ENCODE measurements at places on chromosomes 4 and X.

- no peak for DNase-seq
These were observed 47.9 kb downstream of the TET2 start for GRCh38 chr4:105194328-105195231.

GRCh38 chrX:39674490-39675161 is 423.1 kb downstream of the BCOR start:
- DNase-seq, result no peak

GRCh38 chr4:94941706-94942105 is 184.0 kb downstream of the BMPR1B start:
- DNase-seq, result no peak

GRCh38 chrX:151970661-151971060 is 3.8 kb downstream of the GABRE start:
- no peak for DNase-seq

DNA sequence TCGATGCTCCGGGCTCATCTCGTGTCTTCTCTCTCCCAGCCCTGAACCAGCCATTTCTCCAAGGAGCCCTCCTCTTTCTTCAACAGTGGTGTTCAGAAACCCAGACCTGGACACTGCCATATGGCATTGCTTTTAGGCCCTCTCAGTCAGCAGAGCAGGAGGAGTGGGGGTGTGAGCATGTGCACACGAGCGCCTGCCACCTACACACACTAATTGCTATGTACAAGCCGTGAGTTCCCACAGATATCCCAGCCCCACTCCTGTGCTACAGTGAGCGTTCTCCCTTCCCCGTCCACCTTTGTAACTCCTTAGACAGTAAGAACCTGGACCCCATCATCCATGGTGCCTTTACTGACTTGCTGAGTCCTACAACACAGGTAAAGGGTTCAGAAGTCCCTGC is 53.8 kb downstream of the TNIP2 start:
- DNase-seq, result no peak

- DNase-seq, result no peak
These were observed 331.3 kb downstream of the GRXCR1 start for GRCh38 chr4:43223820-43224219.

- no peak for DNase-seq
These were observed 23.5 kb upstream of the PAPSS1 start for GRCh38 chr4:107743532-107743931.

GRCh38 chr4:84644087-84644486 is 61.2 kb downstream of the CDS1 start:
- DNase-seq, result no peak

DNA sequence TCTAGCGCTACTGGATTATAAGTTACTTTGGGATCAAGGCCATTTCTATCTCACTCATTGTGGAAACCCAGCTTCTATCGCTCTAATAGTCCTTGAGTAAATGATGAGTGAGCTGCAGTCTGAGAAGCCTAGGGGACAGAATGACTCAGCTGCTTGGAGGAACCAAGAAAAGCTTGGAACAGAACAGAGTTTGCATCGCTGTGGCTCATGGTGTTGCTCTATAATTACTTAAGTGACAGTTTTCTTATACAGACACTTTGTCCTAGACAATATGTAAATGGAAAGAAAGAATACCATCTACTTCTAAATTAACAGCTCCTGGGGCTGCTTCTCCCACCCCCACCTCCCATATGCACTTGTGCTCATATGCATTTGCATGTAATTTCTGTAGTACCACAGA is 156.9 kb downstream of the SLIT2 start:
- DNase-seq, result no peak

GRCh38 chrX:108270280-108270679 is 167.9 kb downstream of the COL4A6 start:
- no peak for DNase-seq

DNA sequence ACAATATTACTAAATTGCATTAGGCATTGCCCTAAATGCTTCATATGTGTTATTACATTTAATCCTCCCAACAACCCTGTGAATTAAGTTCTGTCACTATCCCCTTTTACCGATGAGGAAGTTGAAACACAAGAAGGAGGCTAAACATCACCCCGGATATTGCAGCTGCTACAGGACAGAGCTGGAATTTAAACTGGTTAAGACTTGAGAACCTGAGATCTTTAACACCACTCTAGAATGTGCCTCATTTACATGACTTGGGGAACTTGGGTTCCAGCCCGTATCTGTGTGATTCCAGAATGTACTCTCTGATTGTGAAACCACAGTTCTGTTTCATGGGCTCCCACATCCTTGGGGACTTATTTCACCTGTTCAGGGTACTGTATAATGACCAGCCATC is 165.1 kb upstream of the PPARGC1A start:
- no peak for DNase-seq

- no peak for DNase-seq
These were observed 404.2 kb downstream of the KCNIP4 start for GRCh38 chr4:21544415-21544814.

DNA sequence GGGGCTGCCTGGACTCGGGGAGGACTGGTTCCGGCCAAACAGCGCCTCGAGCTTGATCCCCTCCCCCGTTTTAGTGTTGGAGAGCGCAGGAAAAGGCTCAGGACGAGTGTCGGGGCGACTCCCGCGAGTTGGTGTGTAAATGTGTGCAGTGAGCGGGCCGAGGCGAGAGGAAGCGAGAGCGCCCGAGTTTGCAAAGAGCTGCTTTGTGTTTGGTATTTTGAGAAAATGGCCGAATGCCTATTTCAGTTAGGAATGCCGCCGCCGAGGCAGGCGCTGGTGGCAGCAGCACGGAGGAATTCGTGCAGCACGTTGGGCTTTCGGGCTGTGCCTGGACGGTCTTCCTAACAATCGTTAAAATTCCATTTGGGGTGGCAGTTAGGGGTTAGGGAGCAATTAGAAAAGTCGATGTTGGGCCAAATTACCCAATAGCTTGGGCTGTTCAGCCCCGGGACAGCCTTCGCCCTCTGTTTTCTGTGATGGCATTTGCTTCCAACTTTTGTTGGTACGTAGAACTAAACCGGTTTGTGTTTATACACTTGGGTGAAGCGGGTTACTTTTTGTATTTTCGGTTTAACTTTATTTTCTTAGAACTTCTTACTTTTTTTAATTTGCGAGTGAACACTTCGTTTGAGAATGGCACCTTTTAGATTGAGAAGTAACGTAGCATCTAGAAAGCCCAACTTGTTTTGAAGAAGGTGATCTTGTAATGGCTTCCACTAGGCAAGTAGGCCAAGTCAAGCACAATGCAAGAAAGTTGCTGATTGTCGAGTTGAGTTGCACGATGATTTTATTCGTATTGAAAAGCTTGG is 1.6 kb downstream of the REST start:
- DNase-seq, result no peak

DNA sequence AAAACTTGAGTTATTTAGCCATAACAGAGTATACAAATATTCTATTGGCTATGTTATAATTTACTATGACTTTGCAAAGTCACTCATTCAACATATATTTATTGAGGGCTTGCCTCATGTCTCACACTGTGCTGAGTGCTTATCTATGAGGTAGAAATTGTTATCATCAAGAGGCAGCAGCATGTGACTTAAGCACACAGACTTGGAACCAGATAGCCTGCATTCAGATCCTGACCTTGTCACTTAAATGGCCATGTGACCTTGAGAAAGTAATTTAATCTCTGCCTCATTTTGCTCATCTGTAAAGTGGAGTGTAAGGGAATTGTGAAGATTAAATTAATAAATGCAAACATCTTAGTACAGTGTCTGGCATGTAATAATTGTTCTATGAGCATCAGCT is 10.1 kb upstream of the EXOSC9 start:
- DNase-seq, result no peak

DNA sequence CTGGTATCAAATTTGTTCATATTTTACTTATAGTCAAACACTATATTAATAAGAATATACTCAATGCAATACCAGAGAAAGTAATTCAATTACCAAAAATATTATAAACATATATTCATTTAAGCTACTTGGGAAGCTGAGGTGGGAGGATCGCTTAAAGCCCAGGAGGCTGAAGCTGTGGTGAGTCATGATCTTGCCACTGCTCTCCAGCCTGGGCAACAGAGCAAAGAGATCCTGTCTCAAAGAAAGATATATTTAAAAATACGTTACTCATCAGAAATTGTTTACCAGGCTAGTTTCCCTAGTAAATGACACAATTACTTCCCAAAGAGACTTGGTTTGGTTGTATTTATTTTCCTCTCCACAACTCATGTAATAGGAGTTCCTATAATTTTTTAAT is 433.6 kb downstream of the GASK1B start:
- no peak for DNase-seq

DNA sequence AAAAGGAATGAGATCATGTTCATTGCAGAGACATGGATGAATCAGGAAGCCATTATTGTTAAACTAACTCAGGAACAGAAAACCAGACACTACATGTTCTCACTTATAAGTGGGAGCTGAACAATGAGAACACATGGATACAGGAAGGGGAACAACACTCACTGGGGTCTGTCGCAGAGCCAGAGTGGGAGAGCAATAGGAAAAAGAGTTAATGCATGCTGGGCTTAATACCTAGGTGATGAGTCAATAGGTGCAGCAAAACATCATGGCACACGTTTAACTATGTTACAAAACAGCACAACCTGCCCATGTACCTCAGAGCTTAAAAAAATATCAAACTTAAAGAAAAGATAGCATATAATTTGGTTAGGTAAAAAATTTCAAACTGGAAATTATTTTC is 281.4 kb downstream of the PABPC4L start:
- no peak for DNase-seq

DNA sequence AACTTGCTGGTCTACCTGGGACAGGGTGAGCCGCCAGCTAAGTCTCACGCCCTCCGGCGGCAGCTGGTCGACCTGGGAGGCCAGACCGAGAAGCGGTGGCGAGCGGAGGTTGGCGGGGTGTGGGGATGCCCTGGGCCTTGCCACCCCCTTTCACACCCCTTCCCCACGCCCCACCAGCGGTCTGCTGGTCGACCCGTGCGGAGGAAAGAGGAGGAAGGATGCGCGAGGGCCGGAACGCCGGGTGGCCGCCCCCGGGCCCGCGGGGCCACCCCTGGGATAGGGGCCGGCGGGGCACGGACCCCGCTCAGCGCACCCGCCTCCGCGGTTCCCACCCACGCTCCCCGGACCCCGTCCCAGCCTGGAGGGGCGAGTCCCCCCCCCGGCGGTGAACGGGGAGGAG is 28.3 kb upstream of the DCAF12L1 start:
- no peak for DNase-seq

- no peak for DNase-seq
These were observed at the start of gene AKAP14 for GRCh38 chrX:119895843-119896326. AKAP14 (plus strand) TSS chrX:119895893; CDS start chrX:119903224, 7,331 bp downstream.

DNA sequence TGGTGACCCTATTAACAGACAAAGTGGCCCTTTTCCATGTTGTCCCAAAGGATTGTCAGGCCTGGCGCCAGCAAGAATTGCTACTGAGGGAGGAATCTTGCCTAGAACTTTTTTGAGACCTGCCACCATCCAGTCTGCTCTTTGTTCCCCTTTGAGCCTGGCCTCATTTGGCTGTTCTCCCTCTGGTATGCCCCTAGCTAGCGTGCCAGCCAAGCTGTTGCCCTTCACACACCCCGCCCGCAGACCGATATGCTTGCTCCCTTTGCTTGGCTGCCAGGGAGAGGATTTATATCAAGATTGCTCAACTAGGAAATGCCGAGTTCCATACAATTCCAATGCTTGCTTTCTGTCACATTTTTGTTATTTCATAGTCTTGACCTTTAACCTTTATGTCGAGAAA is 24.4 kb downstream of the IGSF1 start:
- DNase-seq, result no peak

DNA sequence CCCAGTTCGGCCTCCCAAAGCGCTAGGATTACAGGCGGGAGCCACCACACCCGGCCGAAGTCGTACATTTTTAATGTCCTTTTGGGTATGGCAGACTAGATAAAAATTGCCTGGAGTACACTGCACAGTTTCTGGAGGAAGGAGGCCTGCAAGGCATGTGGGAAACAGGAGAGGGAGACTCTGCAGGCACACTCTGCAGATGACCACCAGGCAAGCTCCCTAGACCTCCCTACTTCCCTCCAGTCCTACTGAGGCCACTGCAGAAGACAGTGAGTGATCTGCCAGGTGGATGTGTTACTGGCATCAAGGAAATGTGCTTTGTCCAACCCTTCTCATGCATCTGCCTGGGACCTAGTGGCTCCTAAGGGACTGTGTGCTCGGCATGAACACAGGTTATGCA is 11.4 kb downstream of the PDLIM3 start:
- DNase-seq, result no peak

- DNase-seq, result no peak
These were observed 916 bp downstream of the MXRA5 start for GRCh38 chrX:3345281-3346191.

GRCh38 chr4:52713456-52713937 is 37.7 kb downstream of the ERVMER34-1 start:
- no peak for DNase-seq

DNA sequence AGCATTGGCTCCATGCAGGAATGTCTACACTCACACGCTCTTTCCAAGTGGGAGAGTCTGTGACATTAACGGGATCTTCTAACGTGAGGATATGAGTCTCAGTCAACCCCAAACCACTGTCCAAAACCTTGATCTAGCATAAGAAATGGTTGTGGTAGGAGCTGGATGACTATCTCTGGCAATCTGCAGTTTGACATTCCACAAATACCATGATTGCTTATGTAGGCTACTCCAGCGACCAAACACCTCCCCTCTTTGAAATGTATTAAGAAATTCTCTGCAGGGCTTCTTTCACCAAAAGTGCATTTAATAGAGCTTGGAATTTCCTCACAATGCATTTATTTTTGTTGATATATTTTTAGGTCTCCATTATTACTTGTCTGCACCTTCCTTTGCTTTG is 14.1 kb upstream of the STX18 start:
- no peak for DNase-seq

DNA sequence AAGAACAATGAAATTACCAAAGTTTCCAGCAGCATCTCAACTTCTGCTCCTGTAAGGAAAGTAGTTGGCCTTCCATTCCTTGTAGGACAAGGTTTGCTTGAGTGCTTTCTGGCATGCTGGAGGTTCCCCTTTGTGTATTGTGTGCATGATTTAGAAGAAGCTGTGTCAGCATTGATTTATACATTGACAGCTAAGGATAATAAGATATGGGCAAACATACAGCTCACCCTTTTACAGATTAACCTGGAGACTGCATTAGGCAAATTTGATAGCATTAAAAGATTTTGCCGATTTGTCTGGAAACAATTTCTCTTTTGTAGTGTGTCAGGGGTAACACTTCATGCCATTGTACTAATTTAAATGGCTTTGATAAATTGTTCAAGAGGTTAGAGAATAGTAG is 221.8 kb upstream of the PACRGL start:
- DNase-seq, result no peak

- DNase-seq, result no peak
These were observed 285.1 kb upstream of the FMR1 start for GRCh38 chrX:147626605-147627004.

- DNase-seq, result no peak
These were observed 119.2 kb upstream of the LEF1 start for GRCh38 chr4:108287834-108288413.

GRCh38 chr4:13126976-13127910 is 356.9 kb downstream of the RAB28 start:
- no peak for DNase-seq

Measured in activated CD4-positive, CD25-positive, alpha-beta regulatory T cell treated with anti-CD3 and anti-CD28 coated beads, Interleukin-2, amount 50 U/mL, for 72 hours (primary cell).